ENCODE measurements at places on chromosomes 1 and 21. TPM values are rescaled to one million over a fixed set of nuclear protein-coding genes. Genes with fewer than 3 reads are reported as not detected.

The MX2 gene
- 4.2 TPM for total RNA-seq

DNA sequence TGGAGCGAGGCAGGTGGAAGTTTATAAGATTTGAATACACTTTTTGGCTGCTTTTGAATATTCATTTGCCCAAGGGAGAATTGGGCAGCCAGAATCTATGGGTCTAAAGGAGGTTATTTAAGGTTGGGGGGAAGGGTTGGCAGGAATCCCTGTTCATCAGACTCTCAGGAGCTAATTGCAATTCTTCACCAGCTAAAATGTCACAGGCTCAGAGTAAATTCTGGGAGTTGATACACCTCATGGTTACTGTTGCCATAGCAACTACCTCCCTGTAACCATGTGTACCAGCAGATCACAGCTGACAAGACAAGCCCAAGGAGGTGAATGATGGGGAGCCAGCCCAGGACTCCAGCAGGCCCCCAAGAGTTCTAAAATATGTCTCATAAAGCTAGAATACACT lies 75.5 kb downstream of the CAMK2N1 start:
- DNase-seq = peak; percentile 19

The PEF1 gene
- total RNA-seq = 59.8 TPM

The SASS6 gene
- total RNA-seq = 0.74 TPM

DNA sequence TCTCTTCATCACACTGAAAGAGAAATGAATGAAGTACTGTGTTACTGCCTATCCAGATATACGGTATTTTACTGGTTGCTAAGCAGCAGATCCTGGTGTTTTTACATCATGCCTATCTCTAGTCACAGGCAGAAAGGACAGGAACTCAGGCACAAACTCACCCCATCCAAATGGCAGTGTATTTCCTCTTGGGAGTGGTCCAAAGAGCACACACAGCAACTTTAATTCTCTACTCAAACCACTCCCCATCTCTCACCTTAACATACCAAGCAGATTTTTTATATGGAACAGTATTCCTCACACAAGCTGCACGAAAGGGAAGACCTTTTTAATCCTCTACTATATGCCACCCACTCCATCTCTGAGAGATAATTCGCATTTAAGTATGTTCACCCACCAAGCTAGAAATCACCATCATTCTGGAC lies 27.3 kb downstream of the EIF4G3 start:
- peak; percentile 49 for DNase-seq

DNA sequence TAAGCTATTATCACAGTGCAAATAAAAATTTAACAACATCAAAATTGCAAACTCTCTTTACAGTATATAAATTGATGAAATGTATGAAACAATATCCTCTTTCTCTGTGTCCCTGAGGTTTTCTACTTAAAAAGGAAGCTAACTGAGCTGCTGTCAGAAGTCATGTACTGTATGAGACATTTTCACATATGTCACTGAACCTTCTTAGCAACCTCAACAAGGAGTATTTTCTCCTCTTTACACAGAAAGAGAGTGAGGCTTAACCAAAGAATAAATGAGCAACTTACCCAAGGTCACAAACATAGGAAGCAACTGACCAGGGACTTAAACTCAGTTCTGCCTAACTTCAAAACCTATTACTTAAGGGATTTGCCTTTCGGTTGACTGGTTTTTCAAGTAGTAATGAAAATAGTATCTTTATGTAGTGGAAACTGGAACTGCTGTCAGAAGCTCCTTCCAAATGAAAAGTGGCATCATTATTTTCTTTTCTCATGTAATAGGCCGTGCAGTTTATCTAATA lies 288.9 kb downstream of the LRRIQ3 start:
- DNase-seq = no peak

GRCh38 chr1:189616893-189617292 lies 860.8 kb downstream of the BRINP3 start:
- peak; percentile 24 for DNase-seq

The GFI1 gene
- 0.65 TPM for total RNA-seq

The UQCRHL gene
- 1.9 TPM for total RNA-seq

- peak; percentile 80 for DNase-seq
Measured at GRCh38 chr1:176843352-176844297, 320.9 kb downstream of the ASTN1 start.
